Mesendoderm (in vitro differentiated cells): ENCODE measurements at places on chromosomes 1 and 21.

DNA sequence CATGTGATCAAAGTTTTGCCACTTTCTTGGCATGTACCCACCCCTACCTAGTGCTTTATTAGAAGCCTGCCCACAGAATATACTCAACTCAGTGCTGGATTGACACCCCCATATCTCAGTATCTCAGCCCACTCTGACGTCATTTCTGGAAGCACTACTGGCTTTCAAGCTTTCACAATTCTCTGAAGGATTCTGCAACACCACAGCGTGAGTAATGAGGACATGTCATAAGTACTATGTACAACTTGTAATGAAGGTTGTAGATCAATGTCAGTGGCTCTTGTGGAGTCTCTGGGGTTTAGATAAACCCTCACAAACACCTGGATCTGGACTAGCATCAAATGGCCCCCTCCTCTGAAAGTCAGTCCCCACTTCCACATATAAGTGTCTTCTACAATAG, 57.2 kb downstream of the TNFSF4 start:
- H3K36me3 ChIP-seq: no peaks in the 10 kb centered on the region
- no peaks in the 10 kb centered on the region for H3K27me3 ChIP-seq
- DNase-seq: no peak
- H3K27ac ChIP-seq: no peak overlapping the region

- H3K36me3 ChIP-seq: peaks cover 8% of the 10 kb centered on the region
- peak; percentile 56 for DNase-seq
Observed at GRCh38 chr1:68148631-68149030, 83.7 kb downstream of the WLS start.

DNA sequence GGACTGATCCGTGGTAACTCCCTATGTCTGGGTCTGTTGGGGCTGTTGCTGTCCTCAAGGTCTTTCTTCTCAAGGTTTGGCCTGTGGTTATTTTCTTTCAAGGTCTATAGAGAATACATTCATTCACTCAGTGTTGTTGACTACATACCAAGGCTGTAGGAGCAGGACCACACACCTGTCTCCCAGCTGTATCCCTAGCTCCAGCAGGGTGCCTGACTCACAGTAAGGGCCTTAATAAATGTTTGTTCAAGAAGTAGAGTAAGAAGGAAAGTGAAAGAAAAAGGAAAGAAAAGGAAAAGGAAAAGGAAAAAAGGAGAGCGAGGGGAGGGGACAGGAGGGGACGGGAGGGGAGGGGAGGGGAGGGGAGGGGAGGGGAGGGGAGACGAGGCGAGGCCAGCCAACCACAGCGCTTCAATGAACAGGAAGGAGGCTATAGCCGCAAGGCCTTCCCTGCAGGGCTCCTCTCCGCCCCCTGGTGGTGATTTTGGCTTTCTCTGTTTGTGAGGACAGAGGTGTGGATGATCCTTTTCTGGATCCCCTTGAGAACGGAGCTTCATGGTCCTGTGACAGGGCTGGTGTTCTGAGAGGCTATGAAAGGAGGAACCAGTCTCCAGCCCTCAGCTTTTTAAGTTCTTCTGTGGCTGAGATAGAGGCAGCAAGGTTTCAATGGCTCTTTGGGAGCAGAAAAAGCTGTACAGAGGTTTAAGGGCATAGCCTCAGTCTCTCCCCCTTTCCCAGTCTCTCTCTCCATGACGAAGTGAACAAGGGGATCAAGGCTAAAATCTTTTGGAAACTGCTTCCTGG, 30.6 kb upstream of the LCE5A start:
- no peaks in the 10 kb centered on the region for H3K4me1 ChIP-seq
- DNase-seq: peak; percentile 37
- no peaks in the 10 kb centered on the region for H3K36me3 ChIP-seq
- no peak overlapping the region for H3K4me3 ChIP-seq

DNA sequence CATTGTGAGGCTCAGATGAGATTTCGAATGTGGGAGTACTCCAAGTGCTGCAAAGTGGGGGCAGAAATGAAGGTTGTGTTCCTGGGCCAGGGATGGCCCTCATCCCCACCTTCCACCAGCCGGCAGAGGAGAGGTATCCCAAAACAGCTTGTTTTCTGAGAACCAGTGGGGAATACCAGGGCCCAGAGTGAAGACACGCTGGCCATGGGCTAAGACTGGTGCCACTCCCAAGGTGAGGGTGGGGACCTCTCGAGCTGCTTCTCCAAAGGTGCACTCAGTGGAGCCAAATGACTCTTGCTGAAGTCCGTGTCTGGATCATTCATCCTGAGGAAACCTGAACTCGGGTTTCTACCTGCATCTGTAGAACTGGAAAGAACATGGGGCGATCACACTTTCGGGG, 22.1 kb downstream of the KCNA2 start:
- H3K4me3 ChIP-seq: no peak overlapping the region
- no peak for DNase-seq
- no peaks in the 10 kb centered on the region for H3K36me3 ChIP-seq
- H3K27ac ChIP-seq: no peak overlapping the region

- H3K4me3 ChIP-seq: no peak overlapping the region
- H3K27ac ChIP-seq: no peak overlapping the region
- no peak for DNase-seq
- H3K4me1 ChIP-seq: no peaks in the 10 kb centered on the region
- no peaks in the 10 kb centered on the region for H3K27me3 ChIP-seq
- H3K36me3 ChIP-seq: no peaks in the 10 kb centered on the region
Observed at GRCh38 chr21:34335316-34335715, 28.5 kb upstream of the KCNE2 start.

GRCh38 chr1:193767886-193768285, 581.5 kb upstream of the B3GALT2 start:
- no peaks in the 10 kb centered on the region for H3K4me1 ChIP-seq
- no peak for DNase-seq
- H3K27ac ChIP-seq: no peak overlapping the region

DNA sequence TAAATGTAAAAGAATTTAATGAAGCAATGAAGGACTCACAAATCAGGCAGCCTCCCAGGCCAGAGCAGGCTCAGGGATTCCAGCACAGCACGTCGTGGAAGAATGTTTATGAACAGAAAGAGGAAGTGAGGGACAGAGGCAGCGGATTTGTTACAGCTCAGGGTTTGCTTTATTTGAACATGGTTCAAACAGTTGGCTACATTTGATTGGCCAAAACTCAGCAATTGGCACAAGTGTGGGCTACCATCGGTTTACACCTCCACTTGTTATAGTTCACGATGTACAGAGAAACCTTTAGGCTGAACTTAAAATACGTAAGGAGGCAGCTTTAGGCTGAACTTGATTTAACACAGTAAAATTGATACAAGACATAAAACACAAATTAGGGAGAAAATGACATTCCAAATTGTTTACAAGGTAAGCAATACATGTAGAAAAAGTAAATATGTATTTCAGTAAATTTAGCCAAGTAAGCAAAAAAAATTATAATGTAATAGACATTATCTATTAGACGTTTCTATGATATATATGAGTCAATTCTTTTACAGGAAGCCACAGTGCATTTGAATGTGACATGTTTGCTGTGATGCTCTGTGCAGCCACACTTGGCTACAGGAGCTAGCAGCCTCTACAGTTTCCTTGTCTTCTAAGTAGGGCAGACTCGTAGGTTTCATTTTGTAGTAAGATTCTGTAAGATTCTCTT, 126.5 kb downstream of the ADSS2 start:
- no peak overlapping the region for H3K27ac ChIP-seq
- no peak overlapping the region for H3K4me3 ChIP-seq
- DNase-seq: no peak
- H3K4me1 ChIP-seq: peaks cover 2% of the 10 kb centered on the region
- H3K27me3 ChIP-seq: no peaks in the 10 kb centered on the region
- no peaks in the 10 kb centered on the region for H3K36me3 ChIP-seq

DNA sequence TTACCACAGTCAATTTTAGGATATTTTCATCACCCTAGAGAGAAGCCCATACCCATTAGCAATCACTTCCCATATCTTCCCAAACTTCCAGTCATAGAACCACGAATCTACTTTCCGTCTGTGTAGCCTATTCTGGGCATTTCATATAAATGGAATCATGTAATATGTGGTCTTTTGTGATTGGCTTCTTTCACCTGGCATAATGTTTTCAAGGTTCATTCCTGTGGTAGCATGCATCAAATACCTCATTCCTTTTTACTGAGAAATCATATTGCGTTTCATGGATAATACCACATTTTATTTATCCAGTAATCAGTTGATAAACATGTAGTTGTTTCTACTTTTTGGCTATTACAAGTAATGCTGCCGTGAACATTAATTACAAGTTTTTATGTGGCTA, 21.5 kb downstream of the DESI2 start:
- H3K27ac ChIP-seq: no peak overlapping the region
- no peak for DNase-seq
- H3K4me1 ChIP-seq: no peaks in the 10 kb centered on the region
- H3K36me3 ChIP-seq: no peaks in the 10 kb centered on the region
- H3K4me3 ChIP-seq: no peak overlapping the region
- no peaks in the 10 kb centered on the region for H3K27me3 ChIP-seq

GRCh38 chr1:175297291-175297690, 104.7 kb upstream of the KIAA0040 start:
- no peaks in the 10 kb centered on the region for H3K4me1 ChIP-seq
- H3K4me3 ChIP-seq: no peak overlapping the region
- no peaks in the 10 kb centered on the region for H3K27me3 ChIP-seq
- H3K36me3 ChIP-seq: no peaks in the 10 kb centered on the region

- no peak for DNase-seq
- no peak overlapping the region for H3K27ac ChIP-seq
- no peaks in the 10 kb centered on the region for H3K4me1 ChIP-seq
- no peaks in the 10 kb centered on the region for H3K27me3 ChIP-seq
Observed at GRCh38 chr21:31985398-31985797, 112.6 kb downstream of the HUNK start.

DNA sequence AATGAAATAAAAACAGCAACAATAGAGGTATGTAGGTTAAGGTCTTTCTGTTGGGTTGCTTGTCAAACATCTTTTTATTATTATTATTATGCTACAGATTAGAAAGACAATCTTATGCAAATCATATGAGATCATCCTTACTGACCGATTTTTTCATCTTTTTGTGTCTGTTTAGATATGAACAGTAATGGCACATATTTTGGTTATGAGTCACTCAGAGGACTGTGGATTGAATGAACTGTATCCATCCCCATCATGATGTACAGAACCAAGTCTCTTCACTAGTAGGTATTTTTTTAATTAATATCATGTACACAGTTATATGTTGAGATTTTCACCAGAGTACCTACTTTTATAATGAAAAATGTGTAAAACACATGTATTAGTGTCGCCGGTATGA, 159.1 kb downstream of the CHRM3 start:
- H3K4me3 ChIP-seq: no peak overlapping the region
- DNase-seq: no peak
- H3K4me1 ChIP-seq: no peaks in the 10 kb centered on the region
- H3K36me3 ChIP-seq: no peaks in the 10 kb centered on the region

GRCh38 chr1:53135735-53136114, 6.7 kb downstream of the SLC1A7 start:
- no peak for DNase-seq
- no peaks in the 10 kb centered on the region for H3K36me3 ChIP-seq
- no peak overlapping the region for H3K27ac ChIP-seq
- H3K4me1 ChIP-seq: no peaks in the 10 kb centered on the region

GRCh38 chr1:208127792-208128529, 116.2 kb downstream of the PLXNA2 start:
- H3K4me3 ChIP-seq: no peak overlapping the region
- no peak for DNase-seq
- no peaks in the 10 kb centered on the region for H3K36me3 ChIP-seq
- H3K4me1 ChIP-seq: peaks cover 7% of the 10 kb centered on the region
- peak overlapping the region; percentile 52 for H3K27ac ChIP-seq
- H3K27me3 ChIP-seq: no peaks in the 10 kb centered on the region

- H3K4me3 ChIP-seq: no peak overlapping the region
- H3K27me3 ChIP-seq: no peaks in the 10 kb centered on the region
- no peaks in the 10 kb centered on the region for H3K36me3 ChIP-seq
- no peak overlapping the region for H3K27ac ChIP-seq
- H3K4me1 ChIP-seq: no peaks in the 10 kb centered on the region
- no peak for DNase-seq
Observed at GRCh38 chr1:83901547-83902155, 97.3 kb downstream of the TTLL7 start.

GRCh38 chr1:16241221-16241708, 4.3 kb upstream of the CPLANE2 start:
- no peak for DNase-seq
- no peak overlapping the region for H3K27ac ChIP-seq
- H3K36me3 ChIP-seq: no peaks in the 10 kb centered on the region
- no peak overlapping the region for H3K4me3 ChIP-seq

- no peak overlapping the region for H3K4me3 ChIP-seq
- no peaks in the 10 kb centered on the region for H3K36me3 ChIP-seq
- DNase-seq: no peak
- no peaks in the 10 kb centered on the region for H3K4me1 ChIP-seq
Observed at GRCh38 chr1:114531094-114531493, 20.1 kb upstream of the TRIM33 start.

- no peak overlapping the region for H3K4me3 ChIP-seq
- no peak for DNase-seq
- H3K27me3 ChIP-seq: no peaks in the 10 kb centered on the region
Observed at GRCh38 chr1:242184955-242185354, 186.1 kb upstream of the MAP1LC3C start.

- H3K36me3 ChIP-seq: no peaks in the 10 kb centered on the region
- no peaks in the 10 kb centered on the region for H3K27me3 ChIP-seq
- no peak overlapping the region for H3K27ac ChIP-seq
Observed at GRCh38 chr1:184300446-184300845, 86.4 kb upstream of the C1orf21 start.

DNA sequence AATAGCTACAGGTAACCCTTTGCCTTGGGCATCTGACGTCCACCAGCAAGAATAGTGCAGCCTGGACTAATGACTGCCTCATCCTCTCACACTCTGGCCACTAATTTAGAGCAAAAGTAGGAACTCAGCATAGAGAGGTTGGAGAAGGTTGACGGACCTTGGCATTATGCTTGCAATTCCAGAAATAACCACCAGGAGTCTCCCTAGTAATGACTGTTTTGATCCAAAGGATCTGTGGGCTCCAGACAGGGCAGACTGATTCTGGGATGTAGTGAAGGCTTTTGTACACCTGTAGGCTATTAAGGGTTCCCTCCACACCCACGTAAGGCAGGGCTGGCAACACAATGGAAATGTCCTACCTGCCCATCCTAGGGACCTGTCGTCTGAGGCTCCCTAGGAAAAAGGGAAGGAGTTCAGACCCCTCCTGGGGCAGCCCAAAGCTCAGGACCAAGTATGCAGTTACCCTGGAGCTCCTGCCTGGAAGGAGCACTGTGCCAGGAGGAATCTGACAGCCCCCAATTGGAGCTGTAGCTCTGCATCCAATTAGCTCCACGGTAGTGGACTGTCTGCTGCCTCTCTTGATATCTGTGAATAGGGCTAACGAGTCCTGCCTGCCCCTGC, 91.0 kb upstream of the TMEM51 start:
- DNase-seq: peak; percentile 56
- no peaks in the 10 kb centered on the region for H3K27me3 ChIP-seq
- no peaks in the 10 kb centered on the region for H3K4me1 ChIP-seq
- peaks cover 3% of the 10 kb centered on the region for H3K36me3 ChIP-seq

DNA sequence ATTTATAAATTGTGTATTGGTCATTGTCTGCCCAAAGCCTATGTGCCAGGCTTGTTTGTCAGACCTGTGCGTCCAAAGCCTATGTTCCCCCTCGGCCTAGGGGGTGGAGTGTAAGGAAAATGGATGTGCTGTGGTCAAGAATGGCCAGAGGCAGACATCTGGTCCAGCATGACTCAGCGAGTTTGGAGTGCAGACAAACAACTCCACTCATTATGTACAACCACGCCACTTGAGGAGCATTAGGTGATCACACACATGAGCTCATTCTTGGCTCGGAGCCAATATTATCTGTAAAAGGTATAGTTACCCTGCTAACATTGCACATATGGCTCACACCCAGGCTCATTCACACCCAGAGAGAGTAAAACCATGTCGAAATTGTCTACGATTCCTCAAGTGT, 1047.6 kb upstream of the ADGRL4 start:
- DNase-seq: no peak
- no peak overlapping the region for H3K27ac ChIP-seq
- no peak overlapping the region for H3K4me3 ChIP-seq
- H3K36me3 ChIP-seq: no peaks in the 10 kb centered on the region
